ENCODE measurements at places on chromosomes 12 and 14. TPM values are rescaled to one million over a fixed set of nuclear protein-coding genes. Genes with fewer than 3 reads are reported as not detected.

SLC39A5 gene
- total RNA-seq: not detected

GPHN gene
- 15.4 TPM for total RNA-seq

AQP2 gene
- not detected for total RNA-seq

RPL10L gene
- total RNA-seq: not detected

TMEM132C gene
- not detected for total RNA-seq

MYO1H gene
- total RNA-seq: not detected

CAPZA3 gene
- not detected for total RNA-seq

TMEM233 gene
- 0.03 TPM for total RNA-seq

EXOC3L4 gene
- total RNA-seq: 1.7 TPM

PLA2G1B gene
- not detected for total RNA-seq

TGM1 gene
- 0.99 TPM for total RNA-seq

All from A549 treated with Hydrocortisone at 1 μM for 4 hours (cell line).